ENCODE measurements at places on chromosomes 11 and 22.

DNA sequence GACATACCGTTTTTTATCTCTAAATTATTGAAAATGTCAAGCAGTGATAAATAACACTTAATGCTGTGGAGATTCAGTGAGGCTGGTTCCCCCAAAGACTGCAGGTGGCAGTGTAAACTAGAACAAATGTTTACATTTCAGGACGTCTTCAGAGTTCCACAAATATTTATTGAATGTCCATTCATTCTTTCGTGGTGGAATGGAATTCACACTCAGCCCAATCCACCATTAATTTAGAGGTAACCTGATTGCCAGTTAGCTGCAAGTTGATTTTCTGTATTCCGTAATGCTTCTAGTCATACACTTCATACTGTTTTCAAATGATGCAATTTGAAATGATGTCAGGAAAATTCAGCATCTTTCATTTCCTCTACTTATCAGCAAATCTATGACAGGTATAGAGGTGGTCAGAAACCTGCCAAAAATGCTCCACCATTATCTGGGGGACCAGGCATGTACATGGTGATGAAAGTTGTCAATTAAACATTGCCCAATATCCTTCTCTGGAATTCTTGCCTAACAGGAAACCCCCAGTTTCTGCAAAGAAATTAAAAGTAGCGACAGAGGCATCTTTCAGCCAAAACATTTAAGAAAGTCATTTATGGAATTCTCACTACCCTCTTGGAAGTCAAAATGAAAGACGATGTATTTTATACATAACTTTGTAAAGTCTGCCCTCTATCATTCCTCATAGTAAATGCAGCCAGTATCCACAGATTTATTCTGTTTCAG, 94.3 kb upstream of the BMAL1 start:
- DNase-seq, result no peak

GRCh38 chr22:23715806-23716375, 25.1 kb downstream of the RGL4 start:
- DNase-seq, result no peak

DNA sequence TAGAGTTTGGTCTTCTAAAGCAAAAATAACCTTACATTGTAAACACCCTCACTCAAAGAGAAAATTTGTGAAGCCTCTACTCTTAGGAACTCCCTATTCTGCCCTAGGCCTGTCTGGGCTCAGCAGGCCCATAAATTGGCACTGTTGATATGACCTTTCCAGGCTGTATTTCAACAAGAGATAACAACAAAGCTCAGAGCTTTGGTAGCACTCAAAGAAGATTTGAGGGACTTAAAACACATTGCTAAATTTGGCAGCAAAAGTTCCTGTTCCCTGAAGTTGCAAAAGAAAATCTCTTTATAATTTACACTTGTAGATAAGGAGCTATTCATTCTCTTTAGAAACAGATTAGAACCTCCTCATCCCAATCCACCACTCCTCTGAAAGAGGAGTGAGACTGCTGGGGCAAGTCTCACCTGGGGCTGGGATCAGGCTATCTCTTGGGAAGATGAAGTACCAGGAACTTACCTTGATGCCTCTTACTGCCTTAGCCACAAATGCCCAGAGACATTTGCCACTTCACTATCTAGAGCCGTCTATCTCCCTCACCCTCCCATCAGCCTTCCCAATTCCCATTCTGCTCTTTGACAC, 110.4 kb upstream of the AKIP1 start:
- no peak for DNase-seq

- DNase-seq, result no peak
Measured at GRCh38 chr11:129951866-129952262, 50.8 kb downstream of the PRDM10 start.

GRCh38 chr11:57244911-57245310, 7.9 kb upstream of the APLNR start:
- DNase-seq, result no peak

- no peak for DNase-seq
Measured at GRCh38 chr11:92130421-92130831, 94.2 kb upstream of the FAT3 start.

DNA sequence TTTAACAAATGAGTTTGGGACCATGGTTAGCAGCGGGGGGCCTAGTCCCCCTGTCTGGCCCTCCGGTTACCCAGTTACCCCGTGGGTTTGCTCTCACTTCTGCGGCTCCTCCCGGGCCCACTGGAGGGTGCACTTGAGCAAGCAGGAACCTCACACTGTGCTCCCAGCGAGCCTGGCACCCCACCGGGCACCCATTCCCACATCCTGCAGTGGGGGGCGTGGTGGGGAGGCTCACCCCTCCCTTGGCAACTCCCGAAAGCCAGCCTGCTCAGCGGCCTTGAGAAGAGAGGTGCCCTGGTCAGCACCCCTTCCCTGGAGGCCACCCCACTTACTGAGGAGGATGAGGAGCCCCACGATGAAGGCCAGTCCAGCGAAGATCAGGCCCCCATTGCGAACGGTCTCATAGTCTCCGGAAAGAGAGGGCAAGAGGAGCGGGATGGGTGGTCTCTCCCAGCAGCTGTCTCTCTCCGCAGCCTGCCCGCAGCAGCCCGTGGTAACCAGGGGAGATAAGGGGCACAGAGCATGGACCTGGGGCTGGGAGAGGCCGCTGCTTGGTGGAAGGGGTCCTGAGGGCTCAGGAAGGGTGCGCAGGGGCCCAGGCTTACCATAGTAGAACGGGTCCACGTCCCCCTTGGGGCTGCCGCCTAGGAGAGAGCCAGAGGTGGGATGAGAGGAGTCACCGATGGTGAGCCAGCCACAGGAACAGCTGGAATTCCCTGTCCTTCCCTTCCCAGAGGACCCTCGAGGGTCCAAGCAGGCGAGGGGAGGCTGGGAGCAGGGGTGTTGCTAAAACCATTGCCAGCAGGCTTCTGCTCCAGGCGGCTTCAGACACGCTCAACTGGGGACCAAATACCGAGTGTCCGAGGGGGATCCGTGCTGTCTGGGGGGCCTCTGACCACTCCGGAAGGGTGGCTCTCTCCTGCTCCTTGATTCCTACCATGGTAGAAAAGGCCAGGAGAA, 2.2 kb downstream of the FXYD2 start:
- DNase-seq, result peak; percentile 73

GRCh38 chr11:10314199-10315072, 9.6 kb downstream of the ADM start:
- DNase-seq, result no peak

- no peak for DNase-seq
Measured at GRCh38 chr11:91585035-91585801, 639.4 kb upstream of the FAT3 start.

GRCh38 chr22:23639661-23640060, 7.5 kb upstream of the DRICH1 start:
- DNase-seq, result no peak

GRCh38 chr22:49509016-49509415, 318.7 kb downstream of the BRD1 start:
- no peak for DNase-seq

GRCh38 chr11:111886844-111887243, 7.5 kb downstream of the CFAP68 start:
- DNase-seq, result no peak

GRCh38 chr11:69931994-69932910, 113.0 kb upstream of the FGF3 start:
- DNase-seq, result peak; percentile 51

- peak; percentile 55 for DNase-seq
Measured at GRCh38 chr22:29307596-29308147, 1.2 kb downstream of the GAS2L1 start.

- DNase-seq, result no peak
Measured at GRCh38 chr22:49149721-49150608, 677.7 kb downstream of the BRD1 start.

DNA sequence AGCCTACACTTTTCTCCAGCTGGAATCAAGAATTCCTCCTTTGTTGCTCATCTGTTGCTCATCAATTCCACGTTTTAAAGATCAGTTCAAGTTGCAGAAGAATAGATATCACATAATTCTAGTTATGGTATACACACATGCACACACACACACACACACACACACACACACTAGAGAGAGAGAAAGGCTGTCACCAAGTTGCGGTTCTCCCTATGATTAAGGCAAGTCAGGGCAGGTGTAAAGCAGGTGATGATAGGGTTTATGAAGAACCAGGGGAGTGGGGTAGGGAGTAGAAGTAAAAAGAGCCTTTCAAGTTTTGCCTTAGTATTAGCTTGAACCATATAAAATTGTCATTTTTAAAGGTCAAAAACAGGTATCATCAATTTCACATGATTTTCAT, 31.7 kb upstream of the TMPRSS4 start:
- DNase-seq, result no peak

GRCh38 chr11:85822814-85823213, 11.9 kb upstream of the SYTL2 start:
- DNase-seq, result no peak

DNA sequence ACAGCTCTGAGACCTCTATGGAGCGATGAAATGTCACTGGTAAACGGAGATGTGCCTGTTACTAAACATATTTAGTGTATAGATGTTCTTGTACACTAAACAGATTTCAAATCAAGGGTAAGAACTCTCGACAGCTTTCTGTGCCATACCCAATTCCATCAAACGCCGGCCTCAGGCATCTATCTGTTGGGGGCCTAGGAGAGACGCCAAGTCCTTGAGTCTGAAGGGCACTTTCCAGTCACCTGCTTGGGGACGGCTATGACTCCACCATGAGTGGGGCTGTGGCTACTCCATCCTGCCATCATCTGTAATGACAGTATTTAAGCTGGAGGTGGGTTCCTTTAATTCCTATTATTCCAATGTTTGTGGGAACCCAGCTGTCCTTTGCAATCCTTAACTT, 87.8 kb downstream of the SHANK2 start:
- DNase-seq, result peak; percentile 29

- no peak for DNase-seq
Measured at GRCh38 chr22:17772958-17773605, 1.2 kb downstream of the BID start.

DNA sequence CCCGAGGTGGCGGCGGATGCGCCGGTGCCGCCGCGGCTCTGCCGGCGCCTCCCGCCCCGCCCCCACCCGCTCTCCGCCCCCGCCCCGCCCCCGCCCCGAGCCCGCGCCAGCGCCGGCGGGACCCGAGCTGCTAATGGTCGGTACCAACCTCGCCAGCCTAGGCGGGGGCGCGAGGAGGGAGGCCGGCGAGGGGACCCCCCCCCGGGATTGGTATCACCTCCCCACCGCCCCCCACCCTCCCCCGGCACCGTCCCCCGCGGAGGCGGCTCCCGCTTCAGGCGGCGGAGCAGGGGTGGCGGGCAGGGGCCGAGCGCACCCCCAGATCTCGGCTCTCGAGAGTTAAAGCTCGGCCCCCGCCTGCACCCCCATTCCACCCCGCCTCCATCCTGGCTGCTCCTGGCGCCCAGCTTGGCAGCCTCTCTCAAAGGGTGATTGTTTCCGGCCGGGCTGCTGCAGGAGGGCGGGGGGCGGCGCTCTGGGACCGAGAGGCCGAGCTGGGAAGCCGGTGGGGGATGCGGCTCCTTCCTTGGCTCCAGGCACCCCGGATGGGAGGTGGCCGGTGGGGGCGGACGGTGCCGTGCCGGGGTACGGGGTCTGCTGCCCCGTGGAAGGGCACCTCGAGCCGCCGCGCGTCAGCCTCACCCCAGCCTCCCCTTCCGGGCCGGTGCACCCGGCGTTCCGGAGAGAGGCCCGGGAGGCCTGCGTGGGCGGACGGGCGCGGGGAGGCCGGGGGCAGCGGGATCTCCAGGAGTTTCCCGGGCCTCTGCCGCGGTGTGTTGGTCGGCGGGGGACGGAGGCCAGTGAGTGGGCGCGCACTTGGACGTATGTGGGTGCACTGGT, at the start of gene B3GAT1:
TSS of gene B3GAT1 (minus strand) at position 40 of the 840 bp plus-strand sequence. CDS start 24,583 bp downstream, outside the sequence.
- DNase-seq, result peak; percentile 79

DNA sequence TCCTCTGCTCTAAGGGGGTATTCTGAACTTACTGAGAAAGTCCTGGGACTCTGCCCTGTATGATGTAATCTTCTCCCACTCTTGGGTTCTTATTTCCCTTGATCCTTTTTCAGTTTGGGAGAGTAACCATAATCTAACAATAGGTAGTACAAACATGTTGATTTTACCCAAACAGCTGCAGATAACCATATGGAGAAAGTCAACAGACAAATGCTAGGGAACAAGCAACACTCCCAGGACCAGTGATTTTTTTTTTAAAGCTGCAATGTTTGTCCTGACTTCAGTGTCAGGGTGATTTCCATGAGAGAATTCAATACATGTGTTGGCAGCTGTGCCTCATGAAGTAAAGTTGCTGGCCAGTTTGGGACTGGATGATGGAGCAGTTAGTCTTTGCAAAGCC, 156.5 kb downstream of the FCHSD2 start:
- DNase-seq, result no peak

DNA sequence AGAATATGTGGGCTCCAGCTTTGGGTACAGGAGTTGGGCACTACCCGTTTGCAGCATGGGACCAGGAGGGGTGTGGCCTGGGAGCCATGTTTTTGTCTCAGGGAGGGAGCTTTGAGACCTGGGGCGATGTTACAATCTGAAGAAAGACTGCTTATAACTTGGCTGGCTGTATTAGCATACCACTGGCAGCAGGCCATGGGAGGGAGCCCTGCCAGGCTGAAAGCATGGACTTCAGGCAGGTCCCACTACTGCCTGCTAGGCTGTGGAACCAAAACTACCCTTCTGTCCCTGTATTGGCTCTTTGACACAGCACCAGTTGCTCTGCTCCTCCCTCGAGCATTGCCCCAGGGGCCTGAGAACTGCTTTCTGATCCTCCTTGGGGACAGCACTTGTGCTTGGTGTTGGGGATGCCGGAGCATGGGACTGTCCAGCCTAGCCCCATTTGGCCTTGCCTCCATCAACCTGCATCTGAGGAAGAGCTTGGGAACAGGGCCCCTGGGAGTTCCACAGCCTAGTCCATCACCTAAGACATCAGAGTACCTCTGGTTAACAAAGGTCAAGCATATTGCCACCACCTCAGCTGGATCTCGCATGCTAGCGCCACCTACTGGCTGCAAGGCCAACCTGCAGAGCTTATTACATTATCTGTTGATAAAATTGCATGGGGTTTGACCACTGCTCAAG, 217.4 kb downstream of the SBF2 start:
- DNase-seq, result no peak

GRCh38 chr22:19995611-19996339, 20.8 kb downstream of the ARVCF start:
- DNase-seq, result peak; percentile 80

DNA sequence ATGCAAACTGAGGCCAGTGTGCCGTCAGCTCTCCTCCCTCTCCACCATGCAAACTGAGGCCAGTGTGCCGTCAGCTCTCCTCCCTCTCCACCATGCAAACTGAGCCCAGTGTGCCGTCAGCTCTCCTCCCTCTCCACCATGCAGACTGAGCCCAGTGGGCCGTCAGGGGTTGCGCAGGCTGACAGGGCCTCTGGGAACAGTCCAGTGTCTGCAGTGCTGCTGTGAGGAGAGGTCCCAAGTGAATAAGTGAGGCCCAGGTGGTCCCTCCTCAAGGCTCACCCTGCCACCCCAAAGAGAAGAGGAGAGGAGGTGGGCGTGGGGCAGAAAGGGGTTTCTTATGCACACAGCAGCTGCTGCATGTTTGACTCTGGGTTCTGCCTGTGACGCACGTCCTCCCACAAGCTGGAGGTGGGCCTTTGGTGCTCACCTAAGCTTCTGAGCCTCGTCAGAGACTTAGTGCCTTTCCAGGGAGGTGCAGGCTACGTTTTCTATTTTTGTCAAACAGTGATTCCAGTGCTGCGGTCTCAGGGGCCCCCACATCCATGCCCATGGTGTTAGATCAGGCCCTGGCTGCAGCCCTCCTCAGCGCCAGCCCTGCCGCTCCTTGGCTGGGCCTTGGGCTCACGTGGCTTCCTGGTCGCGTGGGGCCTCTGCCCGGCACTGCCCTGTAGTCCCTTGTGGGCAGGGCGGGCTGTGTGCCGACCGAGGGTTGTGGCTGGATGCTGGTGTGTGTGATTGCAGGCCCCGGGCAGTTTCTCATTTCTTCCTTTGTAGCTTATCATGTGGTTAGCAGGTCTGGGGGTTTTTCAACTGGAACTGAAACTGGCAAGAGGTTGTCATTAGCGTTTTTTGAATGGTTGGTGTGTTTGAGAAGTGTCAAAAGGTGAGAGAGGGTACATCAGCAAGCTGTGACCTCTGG, 7.1 kb downstream of the TPCN2 start:
- DNase-seq, result no peak

Measured in chondrocyte (in vitro differentiated cells).